CD4-positive, alpha-beta memory T cell (primary cell): ENCODE measurements at places on chromosomes 1 and 21. TPM values are rescaled to one million over a fixed set of nuclear protein-coding genes. Genes with fewer than 3 reads are reported as not detected.

RBM11 gene
- 1.7 TPM for total RNA-seq

PODN gene
- total RNA-seq: not detected

LCE3A gene
- not detected for total RNA-seq

OR2T2 gene
- not detected for total RNA-seq

ACOT7 gene
- 3.1 TPM for total RNA-seq

AMPD1 gene
- not detected for total RNA-seq

GPX7 gene
- 27.5 TPM for total RNA-seq

TOMM40L gene
- 8.8 TPM for total RNA-seq

UBE4B gene
- total RNA-seq: 44.1 TPM

DNAJC8 gene
- 78.1 TPM for total RNA-seq

CLCA1 gene
- not detected for total RNA-seq

CSDE1 gene
- total RNA-seq: 530 TPM

SPATA45 gene
- not detected for total RNA-seq

GNG12 gene
- not detected for total RNA-seq

CD5L gene
- not detected for total RNA-seq

ATP1A4 gene
- total RNA-seq: not detected

SORT1 gene
- 0.69 TPM for total RNA-seq

CFAP107 gene
- not detected for total RNA-seq

ABL2 gene
- total RNA-seq: 18.6 TPM

UMODL1 gene
- 0.58 TPM for total RNA-seq
